ENCODE measurements at places on chromosomes 2 and 18.

DNA sequence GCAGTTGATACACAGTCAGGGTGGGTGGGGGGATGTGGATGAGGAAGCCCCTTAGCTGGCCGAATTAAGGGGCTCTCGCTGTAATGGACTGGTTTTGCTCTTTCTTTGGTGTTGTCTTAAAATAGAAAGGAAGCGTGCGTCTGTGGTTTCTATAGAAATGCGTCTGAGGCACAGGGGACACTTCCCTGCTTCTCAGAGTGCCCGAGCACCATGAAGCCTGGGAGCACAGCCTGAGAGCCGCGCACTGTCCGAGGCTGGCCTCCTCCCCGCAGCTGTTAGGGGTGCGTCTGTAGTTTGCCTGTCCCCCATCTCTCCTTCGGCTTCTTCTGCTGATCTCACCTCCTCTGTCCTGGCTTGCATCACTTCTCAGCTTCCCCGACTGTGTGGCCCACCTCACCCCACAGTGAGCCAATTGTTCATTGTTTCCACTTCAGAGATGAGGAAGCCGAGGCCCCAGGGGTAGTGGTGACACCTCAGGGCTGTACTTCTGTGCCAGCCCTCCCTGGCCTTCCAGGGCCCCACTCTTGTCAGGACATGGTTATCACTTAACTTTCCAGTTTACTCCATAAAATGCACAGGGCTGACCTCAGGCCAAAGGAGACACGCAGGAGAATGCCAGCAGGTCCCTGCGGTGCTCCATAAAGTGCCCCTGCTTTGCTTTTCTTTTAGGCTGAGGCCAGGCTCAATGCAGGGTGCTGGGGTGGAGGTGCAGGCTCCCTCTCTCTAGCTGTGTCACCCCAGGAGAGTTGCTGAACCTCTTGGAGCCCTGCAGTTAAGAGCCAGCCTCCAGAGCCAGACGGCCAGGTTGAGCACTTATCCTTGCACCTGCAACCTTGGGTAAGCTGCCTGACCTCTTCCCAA lies 210.6 kb downstream of the SEPTIN10 start:
- DNase-seq: no peak

DNA sequence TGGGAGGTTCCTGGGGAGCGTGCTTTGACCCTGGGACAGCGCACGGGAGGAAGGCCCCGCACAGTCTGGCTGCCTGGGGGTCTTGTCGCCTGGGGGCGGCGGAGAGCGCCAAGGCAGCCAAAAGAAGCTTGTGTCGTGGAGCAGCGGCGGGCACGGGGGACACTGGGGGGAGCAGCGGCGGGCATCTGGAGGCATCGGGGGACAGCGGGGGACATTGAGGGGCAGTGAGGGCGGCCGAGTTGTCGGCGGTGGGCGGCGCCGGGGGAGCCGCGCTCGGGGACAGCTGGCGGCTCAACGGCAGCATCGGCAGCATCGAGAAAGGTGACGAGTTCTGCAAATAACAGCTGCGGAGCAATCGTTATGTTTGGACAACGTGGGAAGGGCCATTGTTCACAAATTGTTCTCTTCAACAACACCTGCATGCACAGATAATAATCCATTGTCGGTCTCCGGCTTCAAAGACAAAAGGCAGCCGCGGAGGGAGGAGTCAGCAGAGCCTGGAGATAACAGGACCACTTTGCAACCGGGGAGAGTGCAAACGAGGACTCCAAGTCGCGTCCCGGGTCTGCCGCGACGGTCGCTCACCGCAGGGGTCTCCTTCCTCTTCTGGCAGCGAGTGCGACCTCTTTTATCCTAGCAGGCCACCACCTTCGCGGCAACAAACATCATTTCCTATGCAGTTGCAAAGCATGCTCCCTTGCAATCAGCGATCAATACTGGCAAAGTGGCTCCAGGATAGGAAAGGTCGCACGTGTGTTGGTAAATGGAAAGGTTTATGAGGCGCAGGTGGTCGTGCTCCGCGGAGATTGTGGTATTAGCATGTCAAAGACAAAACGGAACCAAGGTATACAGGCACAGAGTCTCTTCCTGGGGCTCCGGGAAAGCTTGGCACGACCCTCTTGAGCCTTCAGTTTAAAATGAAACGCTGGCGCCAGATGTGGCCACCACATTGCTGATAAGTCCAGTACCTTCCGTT lies 132.3 kb upstream of the DLX2 start:
- DNase-seq: no peak

DNA sequence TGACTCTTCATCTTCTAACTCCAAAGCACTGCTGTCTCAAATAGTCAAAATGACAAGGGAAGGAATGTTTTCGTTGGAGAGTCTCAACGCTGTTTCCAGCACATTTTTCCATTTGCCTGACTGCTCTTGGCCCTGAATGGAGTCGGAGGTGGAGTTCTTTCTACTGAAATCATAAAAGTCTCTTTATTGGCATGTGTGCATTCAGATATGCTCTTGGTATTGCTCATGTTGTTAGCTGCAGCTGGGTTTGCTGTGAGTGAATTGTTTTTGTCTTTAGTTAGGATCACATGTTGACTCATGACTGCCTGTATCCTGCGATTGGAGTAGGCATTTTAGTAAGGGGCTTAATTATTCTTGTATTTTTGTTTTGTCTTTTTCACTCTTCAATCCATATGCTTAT lies 16.8 kb downstream of the TMEM17 start:
- DNase-seq: peak; percentile 63

GRCh38 chr2:160695402-160696086 lies 201.9 kb upstream of the RBMS1 start:
- peak; percentile 13 for DNase-seq

DNA sequence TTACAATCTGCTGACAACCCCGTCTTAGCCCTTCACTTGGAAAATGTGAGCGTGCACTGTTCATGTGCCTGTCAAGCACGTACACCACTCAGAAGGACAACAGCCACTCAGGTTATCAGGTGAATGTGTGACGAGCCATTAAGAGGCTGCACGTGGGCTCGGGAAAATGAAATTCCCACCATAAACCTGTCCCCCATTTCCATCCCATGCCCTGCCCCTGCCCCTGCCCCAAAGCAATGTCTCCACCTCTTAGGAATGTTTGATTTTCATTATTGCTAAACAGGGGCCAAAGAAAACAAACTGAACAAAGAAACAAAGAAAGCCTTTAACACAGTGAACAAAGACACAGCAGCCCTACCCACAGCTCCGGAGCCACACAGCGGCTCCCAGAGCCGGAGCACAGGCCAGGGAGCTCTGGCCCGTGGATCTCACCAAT lies 90.5 kb downstream of the TMEM18 start:
- DNase-seq: no peak

DNA sequence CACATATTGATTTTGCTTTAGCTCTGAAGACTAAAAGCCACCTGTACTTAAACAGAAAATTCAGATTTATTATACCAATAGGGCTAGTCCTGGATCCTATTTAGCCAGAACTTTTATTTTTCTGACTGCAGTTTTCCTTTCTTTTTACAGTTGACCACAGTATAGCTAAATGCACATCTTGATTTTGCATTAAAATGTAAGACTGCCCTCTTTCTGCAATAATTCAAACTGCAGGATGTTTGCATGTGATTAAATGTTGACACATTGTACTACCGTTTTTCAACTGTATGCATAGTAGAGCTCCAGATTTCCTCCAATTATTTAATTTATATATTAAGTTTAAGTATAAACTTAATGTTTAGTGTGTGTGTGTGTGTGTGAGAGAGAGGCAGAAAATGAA lies 1262.9 kb downstream of the SUCLG1 start:
- peak; percentile 44 for DNase-seq

- no peak for DNase-seq
Measured at GRCh38 chr2:64924170-64924934, 64.8 kb upstream of the SLC1A4 start.

DNA sequence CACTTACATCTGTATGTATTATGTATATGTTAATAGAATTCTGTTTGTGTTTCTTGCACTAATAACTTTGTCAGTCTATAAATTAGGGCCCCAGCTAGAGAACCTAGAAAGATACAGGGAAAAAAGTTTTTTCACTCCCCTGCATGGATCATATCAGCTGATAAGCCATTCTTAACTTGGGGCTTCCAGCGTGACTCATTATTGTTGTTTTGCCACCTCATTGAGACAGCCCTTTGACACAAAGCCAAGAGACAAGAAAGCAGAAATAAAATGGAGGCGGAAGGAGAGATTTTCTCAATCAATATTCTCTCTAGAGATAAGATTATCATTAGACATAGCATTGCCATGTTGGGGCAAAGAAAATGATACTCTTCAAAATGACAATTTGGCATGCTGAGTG lies 93.4 kb downstream of the AKAIN1 start:
- DNase-seq: no peak

- DNase-seq: no peak
Measured at GRCh38 chr2:197804758-197805714, 643 bp downstream of the PLCL1 start.

DNA sequence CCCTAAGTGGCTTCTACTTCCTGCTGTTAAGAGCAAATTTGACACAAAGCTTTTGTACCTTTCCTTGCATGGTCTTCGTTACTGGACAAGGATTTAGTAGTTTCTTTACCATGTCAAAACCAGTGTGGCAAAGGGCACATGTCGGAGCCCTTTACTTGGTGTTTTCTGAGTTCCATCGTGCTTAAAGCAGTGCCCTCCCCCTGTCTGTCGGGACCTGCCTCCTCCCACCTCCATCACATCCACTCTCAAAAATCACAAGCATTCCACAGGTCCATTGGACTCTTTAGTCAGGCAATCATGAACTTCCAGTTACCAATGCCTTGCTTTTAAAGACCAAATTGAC lies 763 bp downstream of the CCDC141 start:
- DNase-seq: no peak

GRCh38 chr18:47530695-47531094 lies 279.2 kb upstream of the SKOR2 start:
- no peak for DNase-seq

GRCh38 chr2:20668871-20669475 lies 2.0 kb downstream of the GDF7 start:
- no peak for DNase-seq

DNA sequence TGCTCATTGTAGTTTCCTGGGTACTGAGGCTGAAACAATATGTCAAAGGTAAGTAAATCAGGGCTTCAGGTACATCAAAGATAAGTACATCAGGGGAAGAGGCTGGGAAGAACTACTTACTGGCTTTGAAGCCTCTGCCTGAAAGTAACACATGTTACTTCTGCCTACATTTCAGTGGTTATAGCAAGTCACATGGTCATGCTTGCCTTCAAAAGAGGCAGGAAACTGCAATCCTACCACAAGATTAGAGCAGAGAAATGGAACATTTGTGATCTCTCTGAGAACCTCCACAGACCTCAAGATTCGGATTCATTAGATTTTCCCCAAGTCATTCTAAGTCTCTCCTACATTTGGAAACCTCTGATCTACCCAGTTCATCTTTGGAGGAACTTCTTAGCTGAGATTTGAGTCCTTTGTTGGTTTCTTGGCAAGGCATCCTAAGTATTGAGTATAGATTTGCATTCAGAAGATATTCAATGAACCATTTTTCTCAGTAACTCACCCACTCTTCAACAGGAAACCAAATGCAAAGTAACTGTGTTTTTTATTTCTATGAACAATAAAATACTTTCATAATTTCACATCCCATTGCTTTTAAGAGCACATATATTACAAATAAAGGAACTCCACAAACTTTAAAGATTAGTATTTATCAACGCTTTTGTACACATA lies 48.5 kb upstream of the CCDC195 start:
- DNase-seq: no peak

DNA sequence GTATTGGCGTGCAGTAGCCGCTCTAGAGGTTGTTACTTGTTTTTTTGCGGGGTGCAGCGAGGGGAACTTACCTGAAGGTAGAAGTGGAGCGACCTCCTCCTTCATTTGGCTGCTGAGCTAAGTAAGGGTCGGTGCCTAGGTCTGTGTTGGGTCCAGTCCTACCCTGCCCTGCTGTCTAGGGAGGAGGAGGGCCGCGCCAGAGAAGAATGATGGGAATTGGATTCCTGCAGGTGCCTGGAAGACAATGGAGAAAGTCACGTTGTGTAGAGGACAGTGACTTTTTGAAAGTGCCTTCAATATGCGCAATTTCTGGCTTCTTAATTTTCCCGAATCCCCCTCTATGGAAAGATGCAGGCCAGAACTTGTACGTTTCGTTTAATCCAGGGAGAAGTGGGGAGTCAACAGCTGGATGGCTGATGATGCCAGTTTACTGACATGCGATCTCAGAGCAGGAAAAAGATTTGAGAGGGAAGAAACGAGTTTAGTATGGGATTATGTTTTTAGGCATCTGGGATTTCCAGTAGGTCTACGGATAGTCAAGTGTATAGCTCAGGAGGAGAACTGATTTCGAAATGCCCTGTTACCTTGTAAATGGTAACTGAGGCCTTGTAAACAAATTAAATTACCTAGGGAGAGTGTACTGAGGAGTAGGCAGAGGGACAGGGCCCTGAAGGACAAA lies 653 bp downstream of the MRPS9 start:
- DNase-seq: no peak

DNA sequence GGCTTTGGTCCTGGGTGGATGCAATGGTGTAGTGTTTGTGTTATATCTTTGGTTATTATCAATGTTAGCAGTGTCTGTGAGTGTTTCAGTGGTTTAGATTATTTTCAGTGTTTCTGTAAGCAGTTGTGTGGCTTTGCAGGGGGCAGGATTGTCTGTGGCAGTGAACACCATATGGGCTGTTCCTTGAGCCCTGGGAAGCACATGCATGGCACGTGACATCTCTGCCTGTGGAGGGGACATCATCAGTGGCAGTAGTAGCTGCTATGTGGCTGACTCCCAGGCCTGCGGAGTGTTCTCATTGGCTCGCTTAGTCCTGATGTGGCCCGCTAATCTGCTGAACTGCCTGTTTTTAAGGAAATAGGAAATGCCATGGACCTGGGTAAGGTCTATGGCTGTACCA lies 327.5 kb downstream of the GULP1 start:
- DNase-seq: no peak

- DNase-seq: no peak
Measured at GRCh38 chr18:55912919-55913318, 324.9 kb upstream of the TCF4 start.

GRCh38 chr2:233810385-233810784 lies 32.3 kb downstream of the MROH2A start:
- no peak for DNase-seq

- DNase-seq: peak; percentile 66
Measured at GRCh38 chr2:149383340-149383739, 53.0 kb downstream of the LYPD6 start.

DNA sequence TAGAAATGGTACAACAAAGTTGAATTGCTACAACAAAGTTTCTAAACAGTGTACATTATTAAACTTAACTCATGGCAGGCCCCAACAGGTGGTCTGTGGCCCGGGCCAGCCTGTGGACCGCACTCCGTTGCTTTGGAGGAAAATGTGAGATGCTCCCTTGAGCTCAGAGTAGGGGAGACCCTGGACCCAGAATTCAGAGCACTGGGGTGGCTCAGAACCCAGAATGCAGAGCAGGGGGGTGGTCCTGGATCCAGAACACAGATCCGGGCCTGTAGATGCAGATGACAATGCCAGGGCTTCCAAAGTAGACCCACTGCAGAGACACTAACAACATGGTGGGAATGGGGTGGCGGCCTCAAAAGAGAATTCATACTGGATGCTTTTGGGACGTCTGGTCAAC lies 311.0 kb downstream of the NDUFA10 start:
- DNase-seq: no peak

All from fibroblast of gingiva (primary cell).